ENCODE measurements at places on chromosomes 16 and 17.

DNA sequence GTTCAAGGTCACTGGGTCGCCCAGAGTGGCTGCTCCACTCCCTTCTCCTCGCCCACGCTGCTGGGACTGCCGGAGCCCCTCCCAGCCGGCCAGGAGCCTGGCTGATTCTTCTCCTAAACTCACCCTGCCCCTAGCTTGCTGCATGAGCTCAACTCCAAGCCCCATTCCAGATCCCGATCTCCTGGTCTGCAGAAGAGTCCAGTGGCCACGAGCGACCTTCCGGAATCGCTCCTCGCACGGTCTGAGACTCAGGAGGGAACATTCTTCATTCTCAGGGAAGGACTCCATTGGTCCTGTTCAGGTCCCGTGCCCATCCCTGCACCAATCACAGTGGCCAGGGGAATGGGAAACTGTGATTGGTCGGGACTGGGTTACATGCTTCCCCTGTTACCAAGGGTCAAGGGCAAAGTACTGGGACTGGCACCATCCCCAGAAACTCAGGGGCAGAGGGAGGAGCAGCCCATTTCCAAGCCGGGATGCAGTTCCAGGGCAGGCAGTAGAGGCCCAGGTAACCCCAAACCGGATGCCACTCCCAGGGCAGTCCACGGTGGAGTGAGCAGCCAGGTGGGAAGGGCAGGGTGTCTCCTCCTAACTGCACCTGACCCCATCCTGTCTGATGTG lies 24.5 kb upstream of the CIBAR2 start:
- no peak for DNase-seq

DNA sequence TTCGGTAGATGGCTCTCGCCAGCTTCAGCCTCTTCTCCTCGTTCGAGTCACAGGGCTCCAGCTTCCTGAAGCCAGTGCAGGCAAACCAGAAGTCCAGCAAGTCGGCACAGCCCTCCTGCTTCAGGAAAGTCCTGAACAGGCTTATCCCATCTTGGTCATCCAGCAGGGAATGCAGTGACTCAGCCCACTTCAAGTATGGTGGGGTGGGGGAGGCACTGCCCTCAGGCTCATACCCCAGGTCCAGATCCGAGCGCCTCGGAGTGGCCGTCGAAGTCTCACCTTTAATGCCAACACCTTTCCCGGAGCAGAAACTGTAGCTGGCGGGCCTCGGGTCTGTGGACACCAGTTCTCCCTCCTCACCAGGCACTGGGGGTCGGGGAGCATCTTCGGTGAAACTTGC lies 5.9 kb downstream of the AXIN1 start:
- peak; percentile 40 for DNase-seq

DNA sequence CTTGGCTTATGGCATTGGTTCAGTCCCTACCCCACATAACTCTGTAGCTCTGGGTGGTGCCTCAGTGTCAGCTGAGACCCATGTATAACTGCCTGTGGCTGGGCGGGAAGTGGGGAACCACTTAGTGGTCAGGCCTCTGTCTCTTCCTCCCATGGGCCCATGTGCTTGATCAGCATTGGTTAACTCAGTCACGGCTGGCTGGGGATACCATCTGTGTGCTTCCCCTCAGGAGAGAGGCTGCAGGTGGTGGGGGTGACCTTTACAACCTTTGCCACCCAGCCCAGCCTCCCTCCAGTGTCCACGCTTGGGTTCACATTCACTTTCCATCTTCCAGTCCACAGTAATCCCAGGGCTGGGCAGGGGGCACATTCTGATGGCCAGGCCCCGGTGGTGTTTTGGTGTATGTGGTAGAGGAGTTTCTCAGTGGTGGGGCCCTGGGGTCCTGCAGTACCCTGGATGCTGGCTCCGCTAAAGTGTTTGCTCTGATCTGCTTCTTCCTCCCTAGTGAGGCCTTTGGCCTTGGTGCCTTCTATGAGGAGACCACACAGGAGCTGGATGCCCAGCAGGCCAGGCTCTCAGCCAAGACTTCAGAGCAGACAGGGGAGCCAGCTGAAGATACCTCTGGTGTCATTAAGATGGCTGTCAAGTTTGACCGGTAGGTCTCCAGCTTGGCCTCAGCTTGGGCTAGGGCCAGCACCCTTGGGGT lies 10.2 kb upstream of the NFATC3 start:
- peak; percentile 28 for DNase-seq

GRCh38 chr16:12120217-12120981 lies 143.9 kb downstream of the SNX29 start:
- DNase-seq: no peak

- DNase-seq: peak; percentile 66
Observed at GRCh38 chr17:58487589-58488427, at the start of gene HSF5. Gene HSF5, minus strand, starts transcription at chr17:58488408. Its CDS starts 134 bp downstream, at chr17:58488274.

DNA sequence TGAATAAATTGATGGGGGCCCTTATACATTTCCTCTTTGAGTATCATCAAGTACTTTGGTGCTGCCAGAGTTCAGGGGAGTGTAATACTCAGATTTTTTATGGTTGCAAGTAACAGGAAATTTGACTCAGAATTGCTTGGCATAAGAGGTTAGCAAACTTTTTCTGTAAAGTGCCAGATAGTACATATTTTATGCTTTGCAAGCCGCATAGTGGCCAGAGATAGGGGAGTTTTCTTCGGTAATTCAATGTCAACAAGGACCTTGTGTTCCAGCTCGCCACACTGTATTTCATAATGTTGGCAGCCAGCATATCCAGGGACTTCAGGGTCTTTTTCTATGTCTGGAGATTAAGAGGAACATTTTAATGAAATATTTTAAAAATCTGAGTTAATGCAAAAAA lies 51.0 kb upstream of the MARCHF10 start:
- no peak for DNase-seq

DNA sequence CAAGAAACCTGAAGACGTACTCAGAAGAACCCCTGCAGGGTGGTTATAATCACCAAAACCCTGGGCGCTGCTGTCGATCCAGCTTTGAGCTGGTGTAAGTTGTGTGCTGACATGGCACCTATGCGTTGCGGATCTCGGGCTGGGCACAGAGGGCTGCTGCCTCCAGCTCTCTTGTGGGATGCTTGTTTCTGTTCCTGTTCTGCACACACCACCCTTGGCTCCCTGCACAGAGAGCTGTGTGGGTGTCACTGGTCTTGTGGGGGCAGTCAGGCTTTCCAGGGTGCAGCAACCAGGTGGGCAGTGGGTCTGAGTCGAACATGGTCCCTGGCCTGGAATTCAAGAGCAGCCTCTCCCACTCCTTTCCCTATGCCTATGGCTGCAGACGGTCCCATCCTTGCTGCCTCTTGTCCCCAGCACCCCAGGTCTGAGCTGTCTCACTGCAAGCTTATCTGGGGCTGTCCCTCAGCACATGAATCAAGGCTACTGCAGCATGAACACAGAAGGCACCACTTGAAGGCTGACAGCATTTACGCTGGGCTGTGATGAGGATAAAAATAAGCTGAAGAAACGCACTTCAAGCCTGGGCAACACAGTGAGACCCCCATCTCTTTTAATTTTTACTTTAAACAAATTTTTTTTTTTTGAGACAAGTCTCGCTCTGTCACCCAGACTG lies 20.1 kb downstream of the ZNF276 start:
- no peak for DNase-seq

DNA sequence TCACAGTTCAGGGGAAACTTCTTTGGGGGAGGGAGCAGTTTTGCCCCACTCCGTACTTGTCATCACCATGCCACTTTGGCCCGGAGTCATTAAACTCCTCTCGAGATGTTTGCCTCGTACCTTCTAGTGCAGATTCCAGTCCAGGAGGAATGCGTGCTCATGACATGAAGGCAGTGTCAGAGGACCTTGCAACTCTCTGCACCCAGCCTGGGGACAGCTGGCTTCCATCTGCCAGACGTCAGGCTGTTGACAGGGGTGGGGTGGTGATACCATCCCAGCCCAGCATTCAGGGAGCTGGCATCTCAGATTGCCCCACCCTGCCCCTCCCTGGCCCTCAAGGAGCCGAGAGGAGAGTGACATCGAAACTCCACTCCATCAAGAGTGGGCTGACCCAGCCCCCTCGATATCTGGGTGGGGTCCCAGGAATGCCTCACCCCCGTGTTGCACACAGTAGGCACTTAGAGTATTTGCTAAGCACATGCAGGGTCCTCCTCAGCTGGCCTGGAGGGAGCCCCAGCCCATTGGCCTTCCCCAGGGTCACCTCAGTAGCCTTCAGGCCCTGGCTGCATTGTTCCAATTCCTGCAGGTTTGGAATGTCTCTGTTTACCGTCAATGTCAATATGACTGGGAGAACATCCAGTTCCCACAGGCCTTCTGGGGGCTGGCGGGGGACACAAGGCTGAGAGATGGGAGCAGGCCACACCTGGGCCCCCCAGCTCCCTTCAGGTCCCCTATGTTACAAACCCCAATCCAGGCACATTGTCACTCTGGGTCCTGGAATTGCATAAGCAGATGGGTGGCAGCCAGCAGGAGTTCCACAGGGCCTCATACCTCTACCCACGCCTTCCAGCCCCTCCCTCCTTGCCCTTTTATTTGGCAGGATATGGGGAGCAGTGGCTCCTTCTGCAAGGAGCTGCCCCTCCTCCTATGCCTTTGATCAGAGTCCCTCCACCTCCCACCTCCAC lies 21.3 kb upstream of the EMP2 start:
- DNase-seq: no peak

GRCh38 chr16:12431561-12431960 lies 372.1 kb downstream of the CPPED1 start:
- no peak for DNase-seq

DNA sequence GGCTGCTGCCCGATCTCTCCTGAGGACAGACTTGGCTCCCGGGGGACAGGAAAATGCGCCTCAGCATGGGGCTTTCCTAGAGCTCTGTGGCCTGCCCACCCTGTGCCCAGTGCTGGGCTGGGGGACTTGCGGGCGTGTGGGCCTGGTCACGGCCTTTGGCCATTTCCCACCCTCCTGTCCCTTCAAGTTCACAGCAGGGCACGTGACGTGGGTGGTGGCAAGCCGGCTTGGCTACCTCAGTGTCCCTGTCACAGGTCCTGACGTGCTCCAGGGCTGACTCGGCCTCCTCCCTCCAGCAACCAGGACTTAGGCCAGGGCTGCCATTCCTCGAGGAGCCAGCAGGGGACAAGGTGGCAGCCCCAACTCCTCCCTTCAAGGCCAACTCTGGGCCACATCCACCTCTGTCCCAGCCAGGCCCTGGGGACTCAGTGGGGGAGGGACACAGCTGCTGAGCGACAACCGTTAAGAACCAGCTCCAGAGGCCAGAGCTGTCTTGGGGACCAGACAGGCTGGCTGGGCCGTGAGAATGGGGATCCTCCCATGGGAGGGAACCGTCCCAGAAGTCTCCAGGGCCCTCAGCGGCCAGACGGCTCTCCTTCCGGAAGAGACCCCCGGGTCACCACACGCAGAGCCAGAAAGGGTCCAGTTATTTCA lies 981 bp upstream of the UNC13D start:
- peak; percentile 87 for DNase-seq

DNA sequence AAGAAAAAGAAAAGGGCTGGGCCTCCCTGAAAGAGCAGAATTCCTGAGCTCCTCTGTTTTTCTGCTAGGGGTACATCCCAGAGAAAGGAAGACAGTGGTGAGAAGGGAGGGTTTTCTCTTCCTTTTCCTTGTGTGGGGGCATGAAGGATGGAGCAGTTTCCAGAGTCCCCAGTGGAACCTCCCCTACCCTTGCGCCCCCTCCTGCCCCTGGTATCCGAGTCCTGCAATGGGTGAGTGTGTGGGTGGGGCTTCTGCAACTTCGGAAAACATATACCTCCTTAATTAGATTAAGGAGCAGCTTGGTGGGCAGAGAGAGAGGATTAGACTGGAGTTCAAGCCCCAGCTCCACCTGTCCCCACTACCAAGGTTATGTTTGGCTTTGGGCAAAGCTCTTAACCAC lies 5.4 kb upstream of the GIP start:
- DNase-seq: no peak

DNA sequence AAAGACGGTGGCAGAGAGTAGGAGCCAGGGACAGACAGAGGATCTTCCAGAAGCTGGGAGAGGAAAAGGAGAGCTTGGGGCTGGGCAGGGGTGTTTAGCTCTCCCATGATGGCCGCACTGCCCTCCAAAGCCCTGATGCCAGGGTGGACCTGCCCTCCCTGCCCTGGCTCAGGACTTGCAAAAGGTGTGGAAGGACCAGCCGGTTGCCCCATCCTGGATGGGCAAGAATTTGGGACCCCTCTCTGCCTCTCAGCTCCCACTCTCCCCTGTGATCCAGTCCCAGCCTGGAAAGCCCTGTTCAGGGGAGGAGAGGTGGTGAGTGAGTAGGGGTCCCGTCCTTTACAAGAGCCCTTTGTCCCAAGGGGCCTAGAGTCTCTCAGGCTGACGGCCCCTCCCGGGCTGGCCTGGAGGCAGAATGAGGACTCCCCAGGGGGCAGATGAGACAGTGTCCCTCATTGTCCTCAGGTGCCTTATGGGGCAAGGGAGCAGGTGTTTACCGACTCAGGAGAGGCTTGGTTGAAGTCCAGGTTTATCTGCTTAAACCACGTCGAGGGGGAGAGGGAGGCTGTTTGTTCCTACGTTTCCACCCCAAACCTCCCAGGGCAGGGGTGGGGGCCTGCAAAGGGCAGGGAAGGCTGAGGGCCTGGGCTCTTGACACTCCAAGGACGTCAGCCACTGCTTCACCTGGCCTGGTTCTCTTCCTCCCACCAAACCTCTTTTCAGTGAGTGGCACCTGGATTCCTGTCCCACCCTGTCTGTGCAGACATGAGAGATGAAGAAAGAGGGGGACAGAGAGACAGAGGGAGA lies 19.3 kb upstream of the ITGA3 start:
- DNase-seq: no peak
